GM12865 (cell line): ENCODE measurements at places on chromosomes 1 and 21.

GRCh38 chr1:13930151-13930550 is 230.2 kb downstream of the PRDM2 start:
- peak; percentile 61 for DNase-seq

GRCh38 chr1:219027146-219027673 is 146.5 kb upstream of the LYPLAL1 start:
- no peak for DNase-seq

DNA sequence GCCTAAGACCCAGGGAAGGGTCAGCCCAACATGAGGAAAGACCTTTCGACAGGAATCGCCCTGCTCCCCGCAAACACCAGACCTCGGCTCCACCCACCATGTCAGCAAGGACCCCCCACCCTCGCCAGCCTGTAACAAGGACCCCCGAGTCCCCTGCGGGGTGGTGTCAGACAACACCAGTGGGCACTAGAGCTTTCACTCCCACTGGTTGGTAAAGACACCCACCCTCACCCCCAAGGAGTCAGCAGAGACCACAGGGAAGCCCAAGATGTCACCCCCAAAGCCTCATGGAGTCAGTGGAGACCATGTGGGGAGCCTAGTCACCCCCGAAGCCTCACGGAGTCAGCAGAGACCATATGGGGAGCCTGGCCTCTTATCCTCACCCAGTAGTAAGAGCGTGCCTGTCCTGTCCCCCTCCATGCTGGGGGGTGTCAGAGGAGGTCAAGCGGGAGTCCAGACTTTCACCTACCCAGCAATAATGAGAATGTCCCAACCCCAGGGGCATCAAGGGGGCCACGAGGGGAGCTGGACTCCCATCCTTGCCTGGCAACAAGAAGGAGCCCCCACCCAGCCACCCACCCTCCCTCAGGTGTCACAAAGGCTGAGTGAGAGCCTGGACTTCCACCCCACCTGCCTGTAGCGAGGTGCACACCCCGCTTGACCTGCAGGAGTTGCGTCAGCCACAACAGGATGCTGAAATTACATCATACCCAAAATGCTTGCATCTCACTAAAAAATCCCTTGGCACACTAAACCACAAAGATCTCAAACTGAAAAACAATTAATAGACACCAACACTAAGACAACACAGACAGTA is 24.8 kb downstream of the SLC19A1 start:
- DNase-seq = peak; percentile 80

GRCh38 chr1:205013683-205014367 is 29.2 kb upstream of the CNTN2 start:
- DNase-seq = no peak

DNA sequence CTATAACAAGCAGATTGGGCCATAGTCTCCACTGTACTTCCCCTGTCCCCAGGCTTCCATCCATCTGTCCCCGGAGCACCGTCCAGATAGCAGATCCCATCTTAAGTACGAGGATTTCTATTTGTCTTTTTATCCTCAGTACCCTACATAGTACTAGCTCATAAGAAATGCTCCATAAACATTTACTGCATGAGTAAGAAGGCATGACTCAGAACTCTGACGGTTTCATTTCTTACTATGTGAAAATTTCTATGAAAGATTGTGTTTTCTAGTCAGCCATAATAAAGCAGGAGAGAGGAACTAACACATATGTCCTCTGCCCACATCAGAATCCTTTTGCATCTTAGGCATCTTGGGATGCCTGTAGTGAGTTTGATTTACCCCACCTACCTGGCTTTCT is 49.5 kb downstream of the CHD1L start:
- no peak for DNase-seq

GRCh38 chr1:203954293-203954692 is 92.9 kb downstream of the SNRPE start:
- no peak for DNase-seq

- no peak for DNase-seq
These were observed 421.7 kb upstream of the DEPDC1 start for GRCh38 chr1:68918563-68918962.

DNA sequence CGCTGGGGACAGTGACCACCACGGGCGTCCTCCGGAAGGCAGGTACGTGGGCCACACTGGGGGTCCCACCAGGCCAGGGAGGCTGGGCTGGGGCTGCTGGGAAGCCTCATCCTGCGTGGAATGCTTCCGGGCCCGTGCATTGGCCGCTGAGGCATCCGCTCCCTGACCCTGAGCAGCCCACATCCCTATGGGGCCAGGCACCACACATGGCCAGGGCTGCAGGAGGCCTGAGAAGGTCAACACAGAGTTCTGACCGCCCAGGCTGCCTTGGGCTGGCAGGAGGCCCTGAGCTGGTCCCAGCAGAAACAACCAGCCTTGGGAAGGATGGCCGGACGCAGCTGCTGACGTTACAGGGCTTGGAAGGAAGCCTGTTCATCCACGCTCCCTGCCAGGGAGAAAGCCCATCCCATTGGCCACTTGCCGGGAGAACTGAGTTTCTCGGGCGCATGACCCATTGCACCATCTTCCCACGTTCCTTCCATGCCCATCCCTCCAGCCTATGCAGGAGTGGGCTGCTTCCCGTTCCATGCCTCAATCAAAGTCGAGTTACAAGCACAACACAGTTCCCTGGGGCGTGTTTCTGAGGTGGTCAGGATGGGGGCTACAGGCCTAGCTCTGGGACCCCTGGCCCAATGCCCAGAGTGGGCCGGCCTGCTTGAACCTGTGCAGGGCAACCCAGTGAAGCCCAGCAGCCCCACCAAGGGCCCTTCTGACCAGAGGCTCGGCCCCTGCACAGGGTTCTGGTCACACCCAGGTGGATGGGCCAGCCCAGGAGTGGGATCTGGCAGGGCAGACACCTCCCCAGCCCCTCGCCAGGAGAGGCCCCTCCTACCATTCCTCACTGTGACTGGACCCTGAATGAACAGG is 31.7 kb downstream of the TRIM11 start:
- no peak for DNase-seq

GRCh38 chr1:235697508-235697907 is 47.9 kb upstream of the GNG4 start:
- DNase-seq = peak; percentile 10

DNA sequence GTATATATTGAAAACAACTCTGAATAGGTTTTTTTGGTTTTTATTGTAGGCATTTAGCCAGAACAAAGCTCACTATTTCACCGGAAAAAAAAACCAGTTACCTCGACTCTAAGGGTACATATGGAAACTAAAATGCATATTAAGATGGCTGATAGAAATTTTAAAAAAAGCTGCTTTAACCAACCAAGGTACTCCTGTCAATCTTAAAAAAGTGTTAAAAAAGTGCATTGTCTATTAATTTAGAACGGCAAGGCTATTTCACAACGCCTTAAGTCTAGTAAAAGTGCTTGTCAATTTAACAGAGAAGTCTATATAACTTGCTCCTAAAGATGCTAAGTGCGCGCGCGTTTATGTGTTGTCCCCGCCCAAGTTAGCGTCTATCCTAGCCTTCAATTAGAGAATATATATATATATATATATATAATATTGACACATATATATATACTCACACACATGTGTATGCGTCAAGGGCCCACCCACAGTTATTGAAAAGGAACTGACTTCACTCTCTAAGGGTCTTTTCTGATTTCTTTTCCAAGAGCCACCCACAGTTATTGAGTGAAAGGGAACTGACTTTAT is 934 bp downstream of the ASPM start:
- no peak for DNase-seq

GRCh38 chr1:6011161-6011945 is 19.1 kb upstream of the NPHP4 start:
- DNase-seq = no peak

- DNase-seq = no peak
These were observed 48.4 kb downstream of the CAPZB start for GRCh38 chr1:19436716-19437476.

- DNase-seq = no peak
These were observed 77.2 kb downstream of the DDAH1 start for GRCh38 chr1:85387781-85388180.

DNA sequence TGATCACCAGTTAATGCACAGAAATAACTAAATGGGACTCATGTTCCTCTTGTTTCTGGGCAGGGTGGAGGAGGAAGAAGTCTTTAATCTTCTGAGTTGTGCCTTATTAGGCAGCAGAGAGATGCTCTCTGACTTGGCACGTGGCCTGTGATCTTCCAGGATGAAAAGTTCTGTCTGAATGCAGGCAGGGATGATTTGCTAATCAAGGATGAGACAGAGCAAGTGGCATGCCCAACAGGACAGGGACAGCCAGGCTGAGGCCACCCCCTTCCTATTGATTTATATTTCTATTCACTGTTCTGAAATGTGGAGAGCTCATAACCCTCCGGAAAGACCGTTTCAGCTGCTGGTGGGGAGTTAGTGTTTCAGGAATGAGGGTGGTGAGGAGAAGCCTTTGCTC is 477.8 kb upstream of the CAMK1G start:
- DNase-seq = no peak

GRCh38 chr1:184791550-184791900 is 36.9 kb upstream of the EDEM3 start:
- DNase-seq = no peak

DNA sequence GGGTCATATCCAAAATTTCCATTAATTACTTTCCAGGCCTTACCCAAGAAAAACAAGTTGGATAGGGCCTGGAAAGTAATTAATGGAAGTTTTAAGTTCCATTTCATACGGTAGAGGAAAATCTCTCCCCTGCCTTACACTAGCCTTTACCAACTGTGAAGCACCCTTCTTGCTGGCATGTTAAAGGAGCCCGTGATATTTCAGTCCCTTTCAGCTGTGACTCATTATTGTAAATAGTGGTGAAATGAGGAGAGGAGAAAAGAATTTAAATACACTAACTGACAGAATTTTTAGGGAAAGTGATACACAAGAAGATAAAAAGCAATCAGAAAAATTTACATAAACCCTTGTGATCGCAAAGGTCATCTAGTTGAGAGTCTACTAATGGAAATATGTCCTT is 20.3 kb upstream of the KAZN start:
- DNase-seq = no peak

DNA sequence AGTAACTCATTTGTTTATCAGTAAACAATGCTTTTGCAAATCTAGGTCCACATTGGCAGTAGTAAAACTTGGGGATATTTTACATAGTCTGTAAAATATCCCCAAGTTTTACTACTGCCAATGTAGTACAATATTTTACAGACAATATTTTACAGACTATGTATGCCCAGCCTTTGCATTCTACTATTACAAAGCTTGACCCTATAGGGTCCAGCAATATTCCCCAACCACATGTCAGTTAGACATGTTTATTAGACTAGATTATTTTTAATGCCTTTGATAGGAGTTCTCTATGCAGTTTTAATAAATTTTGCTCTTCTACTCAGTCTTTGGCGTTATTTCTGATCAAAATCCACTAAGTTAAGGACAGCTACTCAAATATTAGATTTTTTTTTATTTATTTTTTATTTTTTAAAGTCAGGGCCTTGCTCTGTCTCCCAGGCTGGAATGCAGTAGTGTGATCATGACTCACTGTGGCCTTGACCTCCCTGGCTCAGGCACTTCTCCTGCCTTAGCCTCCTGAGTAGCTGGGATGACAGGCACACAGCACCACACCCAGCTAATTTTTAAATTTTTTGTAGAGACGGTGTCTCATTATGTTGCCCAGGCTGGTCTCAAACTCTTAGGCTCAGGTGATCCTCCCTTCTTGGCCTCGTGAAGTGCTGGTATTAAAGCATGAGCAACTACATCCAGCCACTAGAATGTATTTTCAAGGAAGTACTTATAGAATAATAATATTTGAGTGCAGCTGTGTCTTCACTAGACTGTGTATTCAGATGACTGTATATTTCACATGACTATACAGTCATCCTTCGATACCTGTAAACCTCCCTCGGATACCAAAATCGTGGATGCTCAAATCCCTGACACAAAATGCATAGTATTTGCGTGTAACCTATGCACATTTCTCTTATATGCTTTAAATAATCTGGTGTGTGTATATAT is 19.8 kb downstream of the MIER1 start:
- no peak for DNase-seq

DNA sequence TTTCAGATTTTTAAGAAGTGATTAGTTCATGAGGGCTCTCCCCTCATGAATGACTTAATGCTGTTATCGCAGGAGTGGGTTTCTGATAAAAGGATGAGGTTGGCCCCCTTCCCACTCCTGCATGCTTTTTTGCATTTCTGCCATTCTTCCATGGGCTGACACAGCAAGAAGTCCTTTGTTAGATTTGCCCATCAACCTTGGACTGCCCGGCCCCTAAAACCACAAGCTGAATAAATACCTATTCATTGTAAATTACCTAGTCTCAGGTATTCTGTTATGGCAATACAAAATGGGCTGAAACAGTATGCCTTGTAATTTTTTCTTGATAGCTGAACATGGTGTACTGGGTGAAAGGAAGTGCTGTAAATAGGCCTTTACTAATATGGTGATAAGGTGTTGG is 72.7 kb upstream of the DPH5 start:
- DNase-seq = no peak

- no peak for DNase-seq
These were observed 132.4 kb upstream of the LMO4 start for GRCh38 chr1:87196110-87196827.

GRCh38 chr1:205199931-205200299 is 11.6 kb downstream of the DSTYK start:
- no peak for DNase-seq

DNA sequence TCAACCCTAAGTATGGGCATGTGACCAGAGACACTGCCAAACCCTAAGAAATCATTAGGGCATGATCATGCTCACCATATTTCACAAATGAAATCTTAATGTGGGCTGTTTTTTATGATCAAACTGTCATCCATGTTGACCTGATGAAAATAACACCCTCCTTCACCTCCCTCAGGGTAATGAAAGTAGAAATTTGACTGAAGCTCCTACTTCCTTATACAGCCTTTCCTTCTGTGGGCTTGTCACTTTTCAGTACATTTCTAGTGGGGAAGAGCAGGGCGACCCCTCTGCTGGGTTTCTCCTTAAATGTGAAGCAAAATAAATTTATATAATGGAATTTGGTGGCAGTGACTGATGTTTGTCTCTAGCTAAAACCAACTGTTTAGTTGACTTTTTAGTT is 25.9 kb downstream of the IVNS1ABP start:
- no peak for DNase-seq

DNA sequence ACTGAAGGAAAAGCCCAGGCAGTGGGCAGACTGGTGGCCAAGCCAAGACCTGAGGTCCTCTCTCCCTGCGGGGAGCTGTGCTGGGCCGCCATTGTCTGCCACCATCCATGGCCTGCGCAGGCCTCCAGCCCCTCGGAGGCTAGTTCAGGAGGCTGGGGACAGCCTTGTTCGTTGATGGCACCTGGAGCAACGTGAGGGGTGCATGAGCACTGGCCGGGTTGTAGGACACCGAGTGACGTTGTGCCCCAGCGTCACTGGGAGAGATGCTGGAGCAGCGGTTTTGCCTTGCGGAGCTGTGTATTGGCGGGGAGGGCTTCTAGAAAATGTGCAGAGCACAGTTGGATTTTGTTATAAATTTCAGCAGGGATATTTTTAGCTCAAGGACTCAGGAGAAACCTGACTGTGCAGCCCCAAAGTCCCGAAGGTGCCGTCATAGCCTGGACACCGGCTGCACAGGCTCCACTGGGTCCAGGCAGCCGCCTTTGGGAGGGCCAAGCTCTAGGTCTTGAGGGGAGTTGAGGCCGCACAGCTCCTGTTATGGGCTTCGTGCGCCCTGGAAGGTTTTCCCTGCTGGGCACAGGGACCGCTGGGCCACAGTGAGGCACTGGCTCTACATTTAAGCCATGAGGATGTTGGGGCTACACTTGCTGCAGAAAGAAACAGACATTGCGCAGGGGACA is 48.2 kb upstream of the ADARB1 start:
- no peak for DNase-seq
